ENCODE measurements at places on chromosomes 1 and 21.

DNA sequence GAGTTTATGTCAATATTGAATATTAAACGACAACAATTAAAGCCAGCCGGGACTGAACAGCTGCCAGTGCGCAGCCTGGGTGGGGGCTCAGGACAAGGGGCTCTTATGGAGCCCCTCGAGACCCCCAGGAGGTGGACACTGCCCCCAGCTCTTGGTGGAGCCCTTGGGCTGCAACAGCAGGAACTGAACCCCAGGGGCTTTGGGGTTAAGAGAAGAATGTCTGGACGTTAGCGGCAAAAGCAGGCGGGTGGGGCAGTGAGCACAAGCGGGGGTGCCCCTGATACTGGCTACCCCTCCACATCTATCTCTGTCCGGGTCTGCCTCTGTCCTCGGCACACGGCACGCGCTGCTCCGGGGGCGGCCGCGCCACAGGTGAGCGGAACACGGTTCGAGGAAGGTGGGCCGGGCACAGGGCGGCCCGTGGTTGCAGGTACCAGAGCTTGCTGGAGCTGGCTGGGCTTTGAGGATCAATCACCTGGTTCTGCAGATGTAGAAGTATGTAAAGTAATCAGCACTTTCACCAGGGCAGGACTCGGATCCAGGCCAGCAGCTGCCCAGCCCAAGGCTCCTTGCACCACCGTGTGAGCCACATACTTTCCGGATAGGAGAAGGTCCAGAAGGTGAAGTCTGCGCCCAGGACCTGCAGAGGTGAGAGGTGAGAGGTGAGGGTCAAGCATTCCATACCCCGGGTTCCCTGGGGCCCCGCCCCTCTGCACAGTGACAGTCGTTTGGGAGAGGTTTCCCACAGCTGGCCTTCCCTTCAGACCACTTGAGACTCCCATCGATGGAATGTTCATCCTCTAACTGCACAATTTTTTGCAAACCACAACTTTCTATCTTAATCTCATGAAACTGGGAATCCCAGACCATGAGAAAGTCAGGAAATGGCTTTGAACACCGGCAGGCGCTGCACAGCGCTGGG lies 12.4 kb upstream of the POFUT2 start:
- DNase-seq: no peak

DNA sequence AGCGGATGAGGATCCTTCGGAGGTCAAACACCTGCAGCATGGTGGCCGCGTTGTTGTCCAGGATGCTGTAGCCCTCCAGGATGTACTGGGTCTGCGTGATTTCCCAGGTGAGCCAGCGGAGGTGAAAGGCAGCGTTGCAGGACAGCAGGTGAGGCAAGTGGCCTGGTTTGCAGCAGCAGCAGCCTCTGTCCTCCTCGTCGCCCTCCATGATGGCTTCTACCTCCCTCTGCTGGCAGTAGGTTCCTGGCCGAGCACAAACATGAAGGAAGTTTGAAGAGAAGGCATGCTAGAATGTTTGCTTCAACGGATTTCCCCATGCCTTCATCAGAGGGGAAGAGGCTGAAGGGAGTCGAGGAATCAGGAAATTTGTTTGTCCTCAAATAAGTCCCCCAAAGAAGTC lies 74.7 kb downstream of the NTPCR start:
- DNase-seq: no peak

DNA sequence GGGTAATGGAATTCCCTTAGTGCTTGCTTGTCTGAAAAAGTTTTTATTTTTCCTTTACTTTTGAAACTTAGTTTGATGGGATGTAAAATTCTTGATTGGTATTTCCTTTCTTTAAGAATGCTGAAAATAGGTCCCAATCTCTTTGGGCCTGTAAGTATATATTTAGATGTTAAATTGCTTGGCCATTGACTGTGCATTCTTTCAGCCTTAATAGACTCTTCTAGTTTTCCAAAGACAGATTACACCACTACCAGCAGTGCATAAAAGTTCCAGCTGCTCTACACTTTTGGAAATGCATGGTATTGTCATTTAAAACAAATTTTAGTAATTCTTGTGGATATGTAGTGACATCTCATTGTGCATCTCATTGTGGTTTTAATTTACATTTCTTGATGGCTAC lies 464.8 kb upstream of the USP24 start:
- no peak for DNase-seq

DNA sequence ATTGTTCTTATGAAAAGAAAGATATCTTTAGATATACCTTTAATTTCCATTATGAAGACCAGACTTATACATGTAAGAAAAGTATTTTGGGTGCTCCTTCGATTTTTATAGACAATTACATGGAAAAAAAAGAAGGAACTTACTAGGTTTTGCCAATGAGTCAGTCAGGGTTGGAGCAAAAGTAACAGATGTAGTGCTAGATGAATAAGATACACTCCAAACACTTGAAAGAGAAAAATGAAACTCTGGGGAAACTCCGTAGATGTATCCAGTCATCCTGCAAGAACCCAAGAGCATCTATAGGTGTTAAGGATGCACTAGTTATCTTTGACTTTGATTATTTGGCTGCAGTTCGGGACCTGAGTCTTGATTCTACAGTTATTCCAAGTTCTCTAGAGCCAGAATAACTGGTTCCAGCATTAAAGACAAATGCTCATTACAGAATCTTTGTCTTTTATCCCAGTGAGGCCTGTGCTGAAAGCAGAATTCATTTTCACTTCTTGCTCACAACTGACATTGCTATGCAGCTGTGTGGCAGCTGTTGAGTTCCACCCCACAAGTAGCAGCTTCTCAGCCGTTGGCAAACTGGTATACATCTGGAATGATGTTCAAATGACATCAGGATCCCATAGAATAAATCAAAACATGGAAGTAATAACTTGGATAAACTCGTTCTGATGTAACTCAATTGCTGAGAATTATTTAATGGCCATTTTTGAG lies 326.1 kb downstream of the ASTN1 start:
- no peak for DNase-seq

- DNase-seq: no peak
Observed at GRCh38 chr1:204574865-204575163, 58.6 kb downstream of the MDM4 start.

DNA sequence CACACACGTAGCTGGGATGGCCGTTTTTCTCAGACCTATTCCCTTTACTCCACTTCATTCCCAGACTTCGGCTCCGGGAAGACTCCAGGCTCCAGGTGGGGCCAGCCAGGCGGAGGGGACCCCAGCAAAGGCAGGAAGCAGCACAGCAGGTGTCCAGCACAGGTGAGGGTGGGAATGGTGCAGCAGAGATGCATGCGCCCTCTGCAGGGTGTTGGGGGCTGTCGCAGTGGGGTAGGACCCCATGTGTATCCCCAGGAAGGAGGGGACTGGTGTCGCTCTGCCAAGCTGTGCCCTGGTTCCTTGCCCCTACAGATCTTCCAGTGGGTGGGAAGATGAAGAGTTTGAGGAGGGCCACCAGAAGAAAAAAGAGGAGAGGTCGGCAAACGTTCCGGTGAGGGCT lies 5.3 kb downstream of the TTC24 start:
- no peak for DNase-seq

DNA sequence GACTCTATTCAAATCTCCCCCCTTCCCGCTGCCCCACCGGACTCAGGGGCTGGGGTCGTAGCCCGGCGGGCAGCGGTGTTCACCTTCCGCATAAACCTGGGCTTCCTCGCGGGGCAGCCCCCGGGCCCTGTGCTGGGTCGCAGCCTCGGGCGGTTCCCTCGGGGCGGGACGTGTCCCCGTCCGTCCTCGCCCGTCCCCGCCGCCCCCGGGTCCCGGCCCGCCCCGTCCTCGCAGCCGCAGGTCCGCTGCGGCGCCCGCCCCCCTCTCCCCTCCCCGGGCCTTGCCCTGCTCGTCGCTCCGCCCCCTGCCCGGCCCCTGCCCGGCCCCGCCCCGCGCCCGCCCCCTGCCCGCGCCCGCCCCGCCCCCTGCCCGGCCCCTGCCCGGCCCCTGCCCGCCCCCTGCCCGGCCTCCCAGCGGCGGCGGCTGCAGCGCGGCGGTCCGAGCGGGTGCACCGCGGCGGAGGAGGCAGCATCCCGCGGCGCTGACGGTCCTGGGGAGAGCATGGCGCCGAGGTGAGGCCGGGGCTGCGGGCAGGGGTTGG lies at the start of gene COL18A1:
Gene COL18A1 (plus strand): TSS at position 436 of the 541 bp plus-strand sequence. CDS start 66 bp downstream, at position 502.
- DNase-seq: peak; percentile 19

DNA sequence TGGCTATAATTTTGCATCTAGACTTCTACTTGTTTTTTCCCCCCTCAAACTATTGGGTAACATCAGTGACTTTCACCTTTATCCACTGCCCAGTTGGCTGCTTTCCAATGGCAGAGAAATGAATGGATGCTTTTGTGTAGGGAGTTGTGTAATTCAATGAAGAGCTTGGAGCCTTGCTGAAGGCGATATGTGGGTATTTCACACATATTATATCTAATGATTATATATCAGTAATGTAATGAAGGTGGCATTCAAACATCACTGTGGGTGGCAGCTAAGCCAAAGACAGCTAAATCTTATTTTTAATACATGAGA lies 81.2 kb downstream of the TGFB2 start:
- no peak for DNase-seq

DNA sequence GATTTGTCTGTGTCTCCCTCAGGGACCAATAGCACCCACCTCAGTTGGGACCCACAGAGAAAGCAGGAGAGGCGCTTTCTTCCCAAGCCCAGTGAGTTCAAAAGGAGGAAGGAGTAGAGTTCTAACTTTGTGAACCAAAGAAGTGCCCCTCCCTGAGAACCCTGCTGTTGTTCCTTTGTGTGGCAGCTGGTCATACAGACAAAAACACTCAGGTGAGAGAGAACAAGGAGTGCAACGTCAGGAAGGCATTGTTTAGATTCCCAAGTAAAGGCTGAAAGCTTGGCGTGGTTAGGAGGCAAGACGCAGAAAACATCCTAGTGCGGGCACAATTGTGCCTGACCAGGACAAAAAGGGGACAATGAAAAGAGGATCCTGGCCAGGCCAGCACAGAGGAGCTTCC lies 654.6 kb downstream of the KIF26B start:
- DNase-seq: no peak

DNA sequence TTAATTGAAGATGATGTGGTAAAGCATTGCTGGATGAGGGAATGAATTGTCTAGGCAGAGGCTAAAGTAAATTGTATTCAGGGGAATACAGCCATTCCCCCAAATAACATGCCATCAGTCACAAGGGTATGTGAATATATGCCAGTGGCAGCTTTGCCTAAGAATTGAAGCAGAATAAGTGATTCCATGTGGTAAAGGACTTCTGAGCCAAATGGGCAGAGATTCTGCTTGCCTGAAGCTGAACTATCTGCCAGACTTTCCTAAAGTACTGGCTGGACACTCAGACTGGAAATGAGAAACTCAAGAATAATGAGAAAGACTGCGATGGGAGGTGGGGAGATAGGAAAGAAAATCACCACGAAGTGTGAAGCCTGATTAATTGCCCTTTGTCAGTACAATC lies 2.4 kb downstream of the LIX1L start:
- DNase-seq: no peak

DNA sequence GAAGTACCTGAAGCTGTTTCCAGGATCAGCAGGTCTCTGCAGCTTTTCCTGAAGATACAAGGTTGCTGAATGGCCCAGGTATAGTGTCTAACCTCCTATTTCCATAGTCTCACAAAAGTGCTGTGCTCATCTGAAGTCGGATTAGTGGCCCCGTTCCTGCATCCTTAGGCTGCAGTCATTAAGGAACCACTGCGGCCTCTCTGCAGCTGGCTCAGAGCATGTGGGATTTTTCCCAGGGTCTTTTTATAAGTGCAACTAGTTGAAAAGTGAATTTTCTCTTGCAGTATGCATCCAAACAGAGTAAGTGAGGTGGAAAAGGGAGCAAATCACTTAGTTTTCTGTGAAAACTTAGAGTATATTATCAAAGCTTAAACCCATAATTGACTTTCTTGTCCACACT lies 565.3 kb upstream of the NEGR1 start:
- no peak for DNase-seq

GRCh38 chr1:152613511-152613910 lies at the start of gene LCE3B:
Gene LCE3B (plus strand): TSS chr1:152613811. CDS start chr1:152613811, 0 bp downstream.
- no peak for DNase-seq

DNA sequence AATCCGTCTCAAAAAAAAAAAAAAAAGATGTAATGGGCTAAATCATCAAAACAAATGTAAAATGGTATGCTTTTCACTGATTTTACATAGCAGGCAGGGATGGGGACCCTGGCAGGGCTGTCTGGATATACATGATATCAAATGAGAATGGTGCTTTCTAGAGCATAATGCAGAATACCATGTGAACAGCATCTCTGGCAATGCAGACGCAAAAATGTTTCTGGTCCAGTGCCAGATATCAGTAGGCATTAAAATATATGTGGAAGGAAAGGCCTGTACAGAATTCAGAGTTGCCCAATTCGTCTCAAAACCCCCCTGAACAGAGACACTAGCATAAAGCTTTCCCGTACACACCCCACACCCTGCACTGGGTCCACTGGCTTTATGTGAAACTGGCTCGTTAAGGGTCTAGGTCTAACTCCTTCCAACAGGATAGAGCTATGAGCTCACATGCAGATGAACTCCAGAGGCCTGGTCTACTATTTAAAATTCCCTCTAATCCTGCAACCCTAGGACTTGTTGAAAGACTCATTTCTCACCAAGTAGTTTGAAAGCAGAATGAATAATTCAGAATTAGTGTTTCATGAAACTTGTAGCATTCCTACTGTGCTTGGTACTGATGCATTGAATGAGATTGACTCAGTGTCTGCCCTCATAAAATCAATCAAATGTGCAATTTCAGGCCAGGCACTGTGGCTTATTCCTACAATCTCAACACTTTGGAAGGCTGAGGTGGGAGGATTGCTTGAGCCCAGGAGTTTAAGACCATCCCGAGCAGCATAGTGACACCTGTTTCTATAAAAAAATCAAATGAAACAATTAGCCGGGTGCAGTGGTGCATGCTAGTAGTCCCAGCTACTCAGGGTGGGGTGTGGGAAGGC lies 2.6 kb upstream of the MYSM1 start:
- DNase-seq: no peak

DNA sequence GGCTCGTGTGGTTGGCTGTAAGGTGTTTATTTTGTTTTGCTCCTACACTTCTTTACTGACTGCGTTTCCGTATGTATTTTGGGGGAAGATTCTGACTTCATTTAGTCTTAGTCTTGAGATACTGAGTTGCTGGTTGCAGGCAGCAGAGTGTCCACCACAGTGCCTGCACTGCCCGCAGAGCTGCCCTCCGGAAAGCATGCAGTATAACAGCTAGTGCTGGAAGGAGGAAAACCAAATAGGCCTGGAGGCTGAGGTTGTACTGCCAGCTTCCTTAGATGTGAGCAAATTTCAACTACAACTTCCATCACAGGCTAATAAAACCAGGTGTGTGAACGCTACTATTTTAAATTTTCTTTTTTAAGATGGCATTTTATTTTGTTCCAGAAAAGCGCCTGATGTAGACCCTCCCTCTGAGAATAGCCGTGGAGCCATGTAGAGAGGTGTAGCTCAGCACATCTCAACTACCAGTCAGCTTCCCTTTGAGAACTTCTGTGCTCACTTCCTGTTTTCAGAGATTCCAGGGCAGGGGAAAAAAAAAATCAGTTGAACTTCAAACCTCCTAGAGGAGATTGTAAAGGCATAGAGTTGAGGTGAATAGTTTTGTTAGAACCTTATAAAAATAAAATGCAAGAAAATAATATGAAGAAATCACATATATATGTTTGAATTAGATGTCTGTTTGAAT lies 17.6 kb downstream of the LMO4 start:
- no peak for DNase-seq

DNA sequence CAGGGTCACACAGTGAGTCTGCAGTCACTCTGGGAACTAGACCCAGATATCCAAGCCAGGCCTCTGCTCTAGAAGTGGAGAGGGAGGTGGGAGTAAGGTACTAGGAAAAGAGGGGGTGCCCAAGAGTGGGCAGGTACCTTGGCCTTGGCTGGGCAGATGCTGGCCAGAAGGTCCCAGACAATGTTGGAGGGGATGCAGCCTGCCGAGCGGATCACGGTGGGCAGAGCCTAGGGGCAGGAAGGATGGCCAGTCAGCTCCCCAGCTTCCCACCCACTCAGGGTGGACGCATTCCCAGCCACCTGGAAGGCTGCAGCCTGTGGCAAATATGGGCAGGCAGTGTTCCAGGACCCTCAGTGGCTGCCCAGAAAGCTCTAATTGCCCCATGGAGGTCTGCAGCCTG lies 23.3 kb downstream of the SPOCD1 start:
- no peak for DNase-seq
